ENCODE measurements at places on chromosomes 5 and 9.

DNA sequence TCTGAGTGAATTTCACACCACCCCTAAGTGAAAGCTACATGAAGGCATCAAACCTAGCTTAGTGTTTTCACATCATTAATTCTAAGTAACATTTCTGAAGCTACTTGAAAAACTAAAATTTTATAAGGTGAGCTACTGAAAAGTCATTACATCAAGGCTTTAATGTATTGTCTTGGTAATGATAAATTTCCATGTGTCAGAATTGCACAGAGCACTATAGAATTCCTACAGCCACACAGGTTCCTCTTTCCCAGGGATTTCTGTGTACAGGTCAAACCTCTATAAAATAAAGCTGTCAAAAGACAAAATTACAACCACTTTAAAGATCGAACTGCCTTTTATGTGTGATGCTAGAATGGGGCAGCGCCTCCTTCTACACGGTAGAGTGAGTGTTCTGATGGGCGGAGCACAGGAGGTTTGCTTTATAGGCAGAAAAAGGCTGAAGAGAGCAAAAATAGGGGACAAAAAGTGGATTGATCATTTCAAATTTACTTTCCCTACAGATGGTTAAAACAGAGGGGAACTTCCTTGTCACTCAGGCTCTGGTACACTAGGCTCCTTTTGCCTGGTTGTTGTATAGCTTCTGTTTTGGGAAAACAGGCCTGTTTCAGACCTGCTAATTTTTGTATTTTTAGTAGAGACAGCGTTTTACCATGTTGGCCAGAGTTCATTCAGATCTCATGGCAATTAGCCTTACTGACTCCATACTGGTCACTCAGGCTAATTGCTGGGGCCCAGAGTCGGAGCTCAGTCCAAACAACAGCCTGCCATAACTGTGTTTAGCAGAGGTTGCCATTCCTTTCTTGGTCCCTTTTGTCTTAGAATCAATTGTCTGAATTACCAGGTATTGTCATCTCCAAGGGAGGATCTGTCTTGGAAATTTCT, 102.5 kb upstream of the BASP1 start:
- no peak for DNase-seq

DNA sequence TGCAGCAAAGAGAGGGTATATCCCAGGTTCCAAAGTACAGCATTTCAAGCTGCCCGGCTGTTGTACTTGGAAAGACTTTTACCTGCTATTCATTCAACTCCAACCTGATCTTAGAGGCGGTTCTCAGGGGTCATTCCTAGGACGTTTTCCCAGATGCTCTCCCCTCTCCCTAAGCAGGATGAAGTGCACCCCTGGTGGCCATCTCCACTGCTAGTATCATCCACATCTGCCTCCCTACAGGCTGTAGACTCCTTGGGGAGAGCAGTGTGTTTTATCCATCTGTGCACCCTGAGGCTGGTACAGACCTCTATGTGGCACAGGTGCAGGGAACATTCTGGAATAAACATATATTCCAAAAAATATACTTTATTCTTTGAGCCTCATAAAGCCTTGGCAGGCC, 56.8 kb downstream of the PTPN3 start:
- no peak for DNase-seq

DNA sequence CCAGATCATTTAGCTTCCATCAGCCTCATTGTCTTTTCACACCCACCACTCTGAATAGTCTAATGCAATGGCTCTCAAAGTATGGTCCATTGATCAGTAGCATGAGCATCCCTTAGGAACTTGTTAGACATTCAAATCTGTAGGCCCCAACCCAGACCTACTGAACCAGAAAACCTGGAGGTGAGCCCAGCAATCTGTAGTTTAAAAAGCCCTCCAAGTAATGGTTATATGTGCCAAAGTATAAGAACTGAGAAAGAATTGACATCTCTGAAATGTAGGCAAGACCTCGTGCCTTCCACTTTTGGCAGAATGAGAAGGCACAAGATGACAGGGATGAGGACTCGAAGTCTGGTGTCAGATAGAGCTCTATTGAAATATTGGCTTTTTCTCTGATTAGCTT, 267.6 kb downstream of the TRIM32 start:
- no peak for DNase-seq

DNA sequence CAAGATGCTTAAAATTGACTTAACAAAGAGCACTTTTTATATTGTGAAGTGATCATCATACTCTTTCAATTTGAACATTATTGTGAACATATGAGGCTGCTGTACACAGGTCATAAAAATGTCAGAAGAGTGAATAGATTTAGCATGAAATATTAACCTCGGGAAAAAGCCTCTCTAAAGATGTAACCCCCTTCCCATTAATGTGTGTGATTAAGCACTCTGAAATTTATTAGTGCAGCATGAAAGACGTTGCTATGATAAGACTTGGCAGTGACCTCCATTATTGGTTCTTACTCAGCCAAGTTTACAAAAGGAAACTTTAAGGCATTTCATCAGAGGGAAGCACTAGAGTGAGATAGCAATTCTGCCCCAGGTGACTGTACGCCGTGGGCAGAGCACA, 326.5 kb downstream of the NTRK2 start:
- DNase-seq: no peak

DNA sequence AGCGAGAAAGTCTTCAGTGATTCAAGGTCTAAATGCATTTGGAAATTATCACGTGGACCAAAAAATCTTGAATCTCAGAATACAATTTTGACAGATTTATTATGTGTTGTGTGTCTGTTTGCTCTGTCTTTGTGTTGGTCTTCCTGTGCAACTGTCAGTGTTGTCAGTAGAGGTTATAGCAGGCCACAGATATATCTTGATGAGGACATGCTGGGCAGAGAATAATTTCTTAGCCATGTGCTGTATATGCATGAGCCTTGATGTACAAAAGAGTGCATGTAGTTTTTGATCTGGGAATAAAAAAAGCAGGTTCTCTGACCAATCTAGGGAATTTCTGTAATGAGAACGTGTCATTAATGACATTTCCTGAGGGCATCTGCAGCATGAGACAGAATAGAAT, 57.6 kb downstream of the ZSWIM6 start:
- no peak for DNase-seq

GRCh38 chr5:131242728-131243255, 21.1 kb upstream of the CDC42SE2 start:
- no peak for DNase-seq
